ENCODE measurements at places on chromosomes 2 and 18.

DNA sequence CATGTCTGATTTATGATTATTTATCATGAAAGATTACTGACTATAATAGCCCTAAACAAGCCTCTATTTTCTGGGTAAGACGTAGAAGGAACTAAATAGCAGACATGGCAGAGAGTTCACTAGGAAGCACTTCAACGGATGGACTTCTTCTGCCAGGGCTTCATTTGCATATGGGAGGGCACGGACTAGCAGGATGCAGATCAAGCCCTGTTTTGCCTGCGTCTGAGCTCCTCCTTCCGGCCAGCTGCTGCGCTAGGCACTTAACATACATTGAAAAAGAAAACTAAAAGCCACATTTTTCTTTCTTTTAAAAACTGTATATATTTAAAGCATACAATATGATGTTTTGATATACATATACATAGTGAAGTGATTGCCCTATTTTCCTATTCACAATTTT lies 340.0 kb upstream of the MEX3C start:
- no peak for DNase-seq

DNA sequence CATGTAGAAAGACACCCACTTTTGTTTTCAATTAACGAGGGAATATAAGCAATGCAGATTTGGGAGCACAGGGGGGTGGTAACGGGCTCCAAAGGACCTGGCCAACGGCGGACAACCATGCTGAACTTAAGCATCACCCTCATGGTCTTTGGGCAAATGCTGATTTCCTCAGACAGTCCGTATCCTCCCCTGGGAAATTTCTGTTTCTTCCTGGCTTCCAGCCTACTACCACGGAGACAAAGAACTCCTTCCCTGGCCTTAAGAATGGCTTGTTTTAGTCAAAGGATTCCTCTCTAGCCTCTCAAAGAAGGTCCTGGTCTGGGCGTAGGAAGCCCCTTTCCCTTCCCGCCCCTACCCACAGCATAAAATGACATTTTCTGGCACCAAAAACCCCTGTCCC lies 34.3 kb downstream of the EN1 start:
- no peak for DNase-seq

DNA sequence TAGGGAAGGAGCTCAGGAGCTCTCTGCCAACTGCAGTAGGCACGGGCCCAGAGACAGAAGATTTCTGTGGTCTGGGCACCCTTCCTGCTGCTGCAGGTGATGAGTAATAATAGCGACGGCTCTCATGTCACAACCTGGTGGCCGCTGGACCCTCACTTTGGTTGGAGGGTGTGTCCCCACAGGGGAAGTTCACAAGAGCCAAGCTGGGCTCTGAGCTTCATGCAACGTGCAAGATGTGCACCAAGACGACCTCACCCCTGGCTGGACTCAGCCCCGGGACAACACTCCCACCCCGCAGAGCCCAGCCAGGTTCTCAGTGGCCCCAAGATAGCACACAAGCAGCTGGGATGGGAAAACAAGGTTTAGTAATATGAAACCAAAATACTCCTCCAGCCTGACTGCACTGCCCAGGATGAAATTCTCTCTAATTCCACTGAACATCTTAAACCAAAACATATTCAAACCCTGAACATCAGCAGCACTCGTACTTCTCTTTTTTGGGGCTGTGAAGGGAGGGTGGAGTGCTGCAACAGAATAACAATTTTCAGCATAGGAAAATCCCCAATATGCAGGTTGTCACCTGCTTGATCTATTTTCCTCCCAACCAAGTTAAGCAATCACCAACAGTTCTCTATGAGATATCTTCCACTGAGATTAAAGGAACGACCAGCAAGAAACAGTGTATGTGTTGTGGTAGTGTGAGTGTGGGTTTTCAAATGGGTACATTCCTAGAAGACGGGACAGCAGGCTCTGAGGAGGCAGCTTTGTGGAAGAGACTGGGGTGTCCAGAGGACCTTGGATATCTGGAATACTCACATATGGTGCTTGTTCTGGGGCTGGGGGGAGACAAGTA lies 26.5 kb downstream of the BCL2 start:
- no peak for DNase-seq

GRCh38 chr2:192090911-192091310 lies 103.8 kb downstream of the TMEFF2 start:
- DNase-seq, result no peak

DNA sequence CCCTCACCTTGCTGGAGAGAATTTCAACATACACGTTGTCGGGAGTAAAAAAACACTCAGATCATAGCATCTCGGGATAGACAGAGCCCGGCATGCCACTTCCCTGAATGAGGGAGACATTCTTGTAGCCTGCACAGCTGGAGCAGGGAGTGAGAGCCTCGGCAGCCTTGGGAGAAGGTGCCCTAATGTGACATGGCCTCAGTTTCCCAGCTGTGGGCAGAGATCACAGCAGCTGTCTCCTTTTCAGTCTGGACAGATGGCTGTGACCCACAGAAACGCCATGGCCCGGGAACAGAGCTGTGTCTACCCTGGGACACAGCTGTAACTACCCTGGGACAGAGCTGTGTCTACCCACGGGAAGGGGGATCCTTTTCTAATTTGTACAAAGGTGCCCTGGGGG lies 55.9 kb downstream of the HS1BP3 start:
- DNase-seq, result no peak

DNA sequence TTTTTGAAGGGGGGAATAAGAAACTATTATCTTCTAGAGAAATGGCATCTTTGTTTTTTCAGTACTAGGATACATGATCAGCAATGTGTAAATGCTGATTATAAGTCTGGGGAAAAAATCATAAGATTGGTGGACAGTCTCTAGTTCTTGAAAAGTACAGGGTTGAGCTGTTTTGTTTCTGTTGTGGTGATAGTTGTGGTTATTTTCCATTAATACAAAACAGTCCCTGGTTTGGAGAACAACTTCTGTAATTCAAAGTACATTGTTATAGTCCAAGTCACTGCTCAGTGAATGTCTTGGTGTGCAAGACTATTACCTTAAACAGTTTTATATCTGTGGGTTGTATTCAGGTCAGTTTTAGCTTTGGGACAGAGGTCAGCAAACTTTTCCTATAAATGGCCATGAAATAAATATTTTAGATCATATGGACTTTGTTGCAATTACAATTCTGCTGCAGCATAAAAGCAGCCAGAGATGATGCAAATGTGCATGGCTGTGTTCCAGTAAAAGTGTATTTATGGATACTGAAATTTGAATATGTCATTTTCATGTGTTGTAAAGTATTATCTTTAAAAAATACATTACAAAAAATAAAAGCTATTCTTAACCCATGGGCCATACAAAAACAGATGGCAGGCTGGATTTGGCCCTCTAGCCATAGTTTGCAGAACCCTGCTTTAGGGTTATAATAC lies 111.0 kb downstream of the CERS6 start:
- DNase-seq, result no peak

DNA sequence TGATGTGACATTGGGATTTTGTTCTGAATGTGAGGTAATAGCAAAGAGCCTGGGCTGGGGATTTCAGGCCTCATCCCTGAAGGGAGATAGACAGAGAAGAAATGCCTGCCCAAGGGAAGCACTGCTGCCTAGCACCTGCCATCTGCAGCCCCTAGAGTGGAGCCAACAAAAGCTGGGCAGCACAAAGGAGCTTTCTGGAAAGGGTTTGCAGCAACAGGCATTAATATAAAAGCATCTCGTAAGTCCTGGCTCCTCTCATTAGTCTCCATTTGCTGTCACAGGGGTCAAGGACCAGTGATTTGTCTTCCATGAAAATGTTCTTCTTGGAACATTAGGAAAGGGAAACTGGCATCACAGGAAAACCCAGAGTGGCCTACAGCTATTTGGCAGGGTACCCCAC lies 157.2 kb upstream of the SLC14A2 start:
- no peak for DNase-seq

DNA sequence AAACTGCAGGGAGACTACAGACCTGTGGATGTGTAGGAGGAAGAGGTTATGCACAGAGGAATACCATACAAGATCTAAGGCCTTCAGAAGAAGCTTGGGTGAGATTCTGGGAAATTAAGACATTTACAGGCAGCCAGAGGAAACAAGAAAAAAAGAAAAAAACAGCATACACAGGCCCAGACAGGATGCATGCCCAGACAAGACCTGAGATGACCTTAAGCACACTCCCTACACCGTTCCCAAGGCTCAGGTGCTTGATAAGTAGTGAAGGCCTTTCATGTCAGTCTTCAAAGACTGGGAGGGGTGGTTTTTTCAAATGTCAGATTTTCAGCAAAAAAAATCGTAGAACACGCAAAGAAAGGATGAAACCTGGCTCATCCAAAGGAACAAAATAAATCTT lies 83.0 kb downstream of the CCDC138 start:
- DNase-seq, result no peak

GRCh38 chr2:222805591-222806304 lies 55.1 kb upstream of the ACSL3 start:
- DNase-seq, result no peak

DNA sequence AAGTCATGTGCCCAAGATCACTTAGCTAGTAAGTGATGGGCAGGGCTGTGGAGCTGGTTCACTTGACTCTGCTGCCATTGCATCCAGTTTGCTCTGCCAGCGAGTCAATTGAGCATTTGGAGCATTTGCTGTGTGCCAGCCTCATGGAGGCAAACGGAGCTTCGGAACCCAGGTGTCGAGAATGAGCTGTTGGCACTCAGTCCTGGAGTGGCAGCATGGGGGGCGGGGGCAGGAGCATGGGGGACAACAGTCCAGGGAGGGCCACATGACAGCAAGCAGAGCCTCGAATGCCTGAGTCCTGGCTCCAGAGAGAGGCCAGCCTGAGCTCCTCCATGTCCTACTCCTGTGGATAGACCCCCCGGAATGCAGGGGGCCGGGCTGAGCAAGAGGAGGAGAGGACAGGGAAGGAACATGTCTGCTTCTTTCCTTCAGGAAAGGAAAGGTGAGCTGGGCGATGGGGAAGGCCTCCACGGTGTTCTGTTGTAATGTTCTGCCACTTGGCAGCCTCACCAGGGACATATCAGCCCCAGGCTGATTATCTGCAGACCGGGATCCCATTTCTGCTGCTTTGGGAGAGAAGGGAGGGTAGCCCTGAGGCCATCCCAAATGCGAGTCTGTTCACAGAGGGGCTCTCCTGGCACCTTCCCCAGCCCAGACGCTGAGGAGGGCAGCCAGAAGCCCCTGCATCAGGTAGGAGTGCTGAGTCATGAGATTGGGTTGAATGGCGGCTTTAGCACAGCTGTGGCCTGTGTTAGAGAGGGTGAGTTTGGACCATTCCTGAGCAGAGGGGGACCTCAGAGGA lies 59.6 kb downstream of the HPCAL1 start:
- DNase-seq, result peak; percentile 77

DNA sequence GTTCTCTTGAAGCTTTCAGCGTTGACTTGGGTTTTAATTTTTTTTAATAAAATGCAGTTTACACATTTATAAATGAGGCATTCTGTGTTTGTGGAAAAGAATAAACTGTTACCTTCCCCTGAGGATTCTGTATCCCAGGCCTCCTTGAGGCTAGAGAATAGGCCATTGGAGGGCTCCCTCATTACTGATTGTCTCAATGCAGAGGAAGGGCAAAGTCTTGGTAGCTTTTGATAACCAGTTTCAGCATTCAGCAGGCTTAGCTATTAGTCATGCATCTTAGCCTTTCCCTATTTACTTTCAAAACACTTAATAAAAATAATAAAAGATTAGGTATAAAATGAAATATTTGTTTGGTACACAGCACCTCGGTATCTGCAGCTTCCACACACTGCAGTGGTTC lies 58.1 kb upstream of the OTX1 start:
- DNase-seq, result no peak

GRCh38 chr2:82539280-82539621 lies 1919.8 kb downstream of the SUCLG1 start:
- DNase-seq, result no peak

GRCh38 chr2:60585276-60585675 lies 31.8 kb upstream of the BCL11A start:
- no peak for DNase-seq

DNA sequence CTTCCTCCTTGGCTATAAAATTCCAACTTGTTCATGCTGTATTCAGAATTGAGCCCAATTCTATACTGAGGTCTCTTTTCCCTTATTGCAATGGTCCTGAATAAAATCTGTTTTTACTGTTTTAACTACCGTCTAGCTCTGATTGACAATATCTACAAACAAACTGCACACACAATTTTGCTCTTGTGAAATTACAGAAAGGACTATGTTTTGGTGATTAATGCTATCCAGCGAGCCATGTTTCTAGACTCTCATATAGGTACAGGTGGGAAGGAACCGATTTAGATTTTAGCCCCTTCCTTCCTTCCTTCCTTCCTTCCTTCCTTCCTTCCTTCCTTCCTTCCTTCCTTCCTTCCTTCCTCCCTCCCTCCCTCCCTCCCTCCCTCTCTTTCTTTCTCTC lies 254.4 kb downstream of the SLC4A3 start:
- no peak for DNase-seq

- no peak for DNase-seq
Observed at GRCh38 chr2:222760301-222760897, 88.9 kb downstream of the MOGAT1 start.

DNA sequence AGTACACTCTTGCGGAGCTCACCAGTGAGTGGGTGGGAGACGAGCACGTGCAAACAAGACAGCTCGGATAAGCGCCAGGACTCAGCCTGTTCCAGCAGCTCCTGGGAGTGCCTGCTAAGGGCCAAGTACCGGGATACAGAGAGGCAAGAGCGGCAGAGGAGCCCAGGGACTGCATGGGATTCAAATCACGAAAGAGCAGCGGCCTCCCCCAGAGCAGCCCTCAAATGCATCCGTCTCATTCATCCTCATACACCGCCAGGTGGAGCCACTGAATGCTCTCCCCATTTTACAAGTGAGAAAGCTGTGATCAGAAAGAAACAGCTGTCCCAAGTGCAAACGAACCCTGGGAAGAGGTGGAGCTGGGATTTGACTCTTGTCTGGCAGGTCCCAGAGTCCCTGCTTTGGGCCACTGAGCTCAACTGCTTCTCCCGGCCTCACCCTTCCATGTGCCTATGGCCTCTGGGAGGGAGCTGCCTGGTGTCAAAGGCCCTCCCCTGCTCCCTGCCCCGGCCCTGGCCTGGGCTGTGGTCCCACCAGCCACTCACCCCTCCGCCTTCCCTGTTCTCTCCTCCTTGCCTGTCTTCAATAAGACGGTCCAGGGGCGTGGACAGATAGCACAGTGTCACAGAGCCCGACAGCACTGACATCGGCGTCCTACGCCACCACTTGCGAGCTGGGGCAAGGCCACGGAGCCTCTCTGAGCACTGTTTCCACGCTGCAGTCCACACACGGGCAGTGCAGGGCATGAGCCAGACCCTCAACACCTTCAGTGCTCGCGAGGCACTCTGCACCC lies 72.8 kb upstream of the TAF1B start:
- DNase-seq, result peak; percentile 87

DNA sequence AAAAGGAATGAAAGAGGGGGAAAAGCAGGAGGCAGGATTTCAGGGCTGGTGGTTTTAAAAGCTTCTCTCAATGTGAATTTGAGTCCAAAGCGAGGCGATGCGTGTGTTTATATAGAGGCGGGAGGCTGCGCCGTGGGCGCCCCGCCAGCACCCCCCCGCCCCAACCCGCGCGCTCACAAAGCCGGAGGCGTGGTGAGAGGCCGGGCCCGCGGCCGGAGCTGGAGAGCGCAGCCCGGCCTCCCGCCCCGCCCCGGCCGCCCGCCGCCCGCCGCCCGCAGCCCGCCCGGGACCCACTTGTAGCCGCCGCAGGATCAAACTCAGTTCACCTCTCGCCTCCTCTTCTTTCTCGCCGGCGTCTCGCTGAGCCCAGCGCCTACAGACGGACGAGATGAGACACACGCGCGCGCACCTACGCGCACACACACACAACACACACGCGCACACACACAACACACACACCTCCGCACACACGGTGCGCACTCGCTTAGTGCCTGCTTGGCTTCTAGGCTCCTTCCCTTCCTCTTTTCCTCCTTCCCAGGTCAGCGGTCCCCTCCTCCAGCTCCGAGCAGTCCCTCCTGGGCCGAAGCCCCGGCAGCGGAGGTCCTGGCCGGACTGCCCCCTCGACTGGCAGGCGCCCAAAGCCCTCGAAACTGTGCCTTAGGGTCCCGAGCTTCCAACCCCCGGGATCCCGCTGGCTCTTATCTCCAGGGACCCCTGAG lies 1.3 kb upstream of the CYP26B1 start:
- DNase-seq, result no peak

Data from cerebellar cortex (tissue), 1 donor.